ENCODE measurements at places on chromosomes 16 and 17.

GRCh38 chr17:73214008-73214407 lies 21.2 kb downstream of the COG1 start:
- no peak for DNase-seq
- no peaks in the 10 kb centered on the region for H3K4me1 ChIP-seq
- no peak overlapping the region for H3K27ac ChIP-seq
- H3K36me3 ChIP-seq, result no peaks in the 10 kb centered on the region
- H3K27me3 ChIP-seq, result no peaks in the 10 kb centered on the region

- H3K4me1 ChIP-seq, result no peaks in the 10 kb centered on the region
- no peak overlapping the region for H3K27ac ChIP-seq
- H3K4me3 ChIP-seq, result no peak overlapping the region
- H3K27me3 ChIP-seq, result no peaks in the 10 kb centered on the region
- DNase-seq, result no peak
- no peaks in the 10 kb centered on the region for H3K36me3 ChIP-seq
Measured at GRCh38 chr16:62821824-62822223, 785.6 kb upstream of the CDH8 start.

GRCh38 chr16:11949527-11949926 lies 7.7 kb upstream of the NPIPB2 start:
- no peak overlapping the region for H3K4me3 ChIP-seq
- H3K27me3 ChIP-seq, result no peaks in the 10 kb centered on the region
- peak; percentile 16 for DNase-seq
- no peaks in the 10 kb centered on the region for H3K4me1 ChIP-seq
- no peaks in the 10 kb centered on the region for H3K36me3 ChIP-seq

- H3K4me1 ChIP-seq, result no peaks in the 10 kb centered on the region
- H3K36me3 ChIP-seq, result no peaks in the 10 kb centered on the region
- DNase-seq, result no peak
Measured at GRCh38 chr16:49744244-49745220, 111.4 kb downstream of the ZNF423 start.

DNA sequence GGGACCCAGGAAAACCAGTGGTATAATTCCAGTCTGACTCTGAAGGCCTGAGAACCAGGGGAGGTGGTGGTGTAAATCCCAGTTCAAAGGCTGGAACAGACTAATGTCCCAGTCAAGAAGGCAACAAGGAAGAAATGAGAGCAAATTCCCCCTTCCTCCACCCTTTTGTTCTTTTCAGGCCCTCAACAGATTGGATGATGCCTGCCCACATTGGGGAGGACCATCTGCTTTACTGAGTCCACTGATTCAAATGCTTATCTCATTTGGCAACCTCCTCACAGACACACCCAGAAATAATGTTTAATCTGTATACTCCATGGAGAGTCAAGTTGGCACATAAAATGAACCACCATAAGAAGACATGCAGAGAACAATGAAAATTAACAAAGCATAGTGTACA lies 61.9 kb upstream of the CRYM start:
- no peak overlapping the region for H3K27ac ChIP-seq
- no peaks in the 10 kb centered on the region for H3K27me3 ChIP-seq
- H3K4me3 ChIP-seq, result no peak overlapping the region
- no peak for DNase-seq
- H3K36me3 ChIP-seq, result no peaks in the 10 kb centered on the region

DNA sequence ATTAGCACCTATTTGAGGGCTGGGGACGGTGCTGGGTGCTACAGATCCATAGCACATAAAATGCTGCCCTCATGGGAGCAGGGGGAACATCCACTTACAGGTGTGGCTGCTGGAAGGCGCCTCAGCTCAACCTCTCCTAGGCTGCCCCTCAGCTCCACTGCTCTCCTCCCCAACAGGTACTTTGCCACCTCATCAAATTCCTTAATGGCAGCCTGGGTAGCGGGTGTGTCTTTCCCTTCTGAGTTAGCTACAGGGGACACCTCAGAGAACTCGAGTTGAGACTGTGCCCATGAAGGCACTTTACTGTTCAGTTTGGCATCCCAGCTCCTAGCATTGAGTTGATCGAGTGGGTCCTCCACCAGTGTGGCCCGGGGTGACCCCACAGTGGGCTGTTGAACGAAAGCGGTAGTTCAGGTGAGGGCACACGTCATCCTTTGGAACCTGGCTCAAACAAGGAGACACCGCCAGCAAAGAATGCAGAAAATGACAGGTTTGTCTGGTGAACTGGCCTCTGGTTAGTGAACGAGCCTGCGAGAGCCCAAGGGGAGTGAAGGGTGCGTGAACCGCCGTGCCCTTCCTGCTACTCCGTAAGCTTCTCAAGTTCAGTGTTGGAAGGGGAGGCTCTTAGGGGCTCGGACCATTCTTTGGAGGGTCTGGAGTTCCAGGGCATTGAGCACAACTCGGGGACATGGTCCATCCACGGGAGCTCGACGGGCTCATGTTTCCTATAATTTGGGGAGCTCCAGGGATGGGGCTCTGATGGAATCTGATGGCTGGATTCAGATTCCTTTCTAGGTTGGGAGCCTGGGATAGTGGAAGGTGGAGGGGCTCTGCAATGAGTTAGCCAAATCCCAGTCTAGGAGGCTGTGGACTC lies 3.5 kb upstream of the CMIP start:
- H3K36me3 ChIP-seq, result no peaks in the 10 kb centered on the region
- peaks cover 6% of the 10 kb centered on the region for H3K4me1 ChIP-seq
- H3K27me3 ChIP-seq, result no peaks in the 10 kb centered on the region
- H3K27ac ChIP-seq, result no peak overlapping the region
- H3K4me3 ChIP-seq, result no peak overlapping the region
- no peak for DNase-seq

All from prostate gland (tissue), 2 donors.